ENCODE measurements at places on chromosomes 6 and 20.

GRCh38 chr6:162443101-162443500 lies 284.5 kb downstream of the PRKN start:
- no peak for ATAC-seq

DNA sequence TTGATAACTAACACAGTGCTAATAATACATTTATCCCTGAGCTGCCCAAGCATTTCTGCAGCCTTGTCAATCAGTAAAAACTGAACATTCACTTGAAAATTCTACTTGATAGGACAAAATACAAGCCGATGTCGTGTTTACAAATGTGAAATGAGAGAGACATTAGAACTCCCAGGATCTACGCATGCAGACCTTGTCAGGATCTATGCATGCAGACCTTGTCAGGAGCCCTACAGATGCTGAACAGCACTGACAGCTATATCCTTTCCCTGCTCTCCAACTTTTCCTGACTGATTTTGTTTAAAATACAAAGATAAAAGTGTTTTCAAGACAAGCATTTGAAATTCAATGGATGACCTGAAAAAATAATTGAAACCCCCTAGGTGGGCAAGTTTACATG lies 28.9 kb downstream of the INSM1 start:
- no peak for ATAC-seq

DNA sequence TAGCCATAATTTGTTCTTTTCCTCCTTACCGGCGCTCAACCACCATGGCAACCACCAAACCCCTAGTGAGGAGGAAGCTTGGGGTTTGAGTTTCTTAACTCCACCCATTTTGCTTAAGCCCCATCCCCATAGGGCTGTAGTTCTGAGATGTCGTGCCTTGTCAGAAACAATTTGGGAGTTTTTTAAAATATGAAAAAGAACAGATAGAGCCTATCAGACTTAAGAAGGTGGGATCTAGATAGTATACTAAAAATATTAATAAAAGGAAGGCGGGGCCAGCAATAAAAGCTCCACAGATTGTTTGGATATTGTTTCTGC lies 5.6 kb downstream of the BRD2 start:
- ATAC-seq = no peak

DNA sequence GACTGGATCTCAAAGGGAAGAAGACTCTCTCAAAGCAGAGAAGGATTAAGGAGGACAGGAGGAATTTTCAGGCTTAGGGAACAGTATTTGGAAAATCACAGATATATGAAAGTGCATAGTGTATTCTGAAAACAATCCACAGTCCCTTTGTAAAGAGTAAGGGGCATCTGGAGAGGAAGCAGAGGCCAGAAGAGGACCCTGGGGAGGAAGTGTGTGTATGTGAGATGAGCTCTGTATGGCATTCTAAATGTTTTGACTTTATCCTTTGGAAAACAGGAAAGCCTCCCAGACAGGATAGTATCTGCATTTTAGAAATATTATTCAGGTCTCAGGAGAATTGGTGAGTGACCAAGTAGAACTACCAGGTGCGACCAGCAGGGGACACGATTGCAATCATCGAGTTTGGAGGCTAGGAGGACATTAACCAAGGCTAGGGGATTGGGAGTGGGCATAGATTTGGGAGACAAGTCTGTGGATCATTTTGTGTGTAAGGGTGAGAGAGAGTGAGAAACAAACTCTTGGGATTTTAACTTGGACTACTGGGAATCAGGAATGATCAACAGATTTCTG lies 38.3 kb upstream of the FAM184A start:
- no peak for ATAC-seq

DNA sequence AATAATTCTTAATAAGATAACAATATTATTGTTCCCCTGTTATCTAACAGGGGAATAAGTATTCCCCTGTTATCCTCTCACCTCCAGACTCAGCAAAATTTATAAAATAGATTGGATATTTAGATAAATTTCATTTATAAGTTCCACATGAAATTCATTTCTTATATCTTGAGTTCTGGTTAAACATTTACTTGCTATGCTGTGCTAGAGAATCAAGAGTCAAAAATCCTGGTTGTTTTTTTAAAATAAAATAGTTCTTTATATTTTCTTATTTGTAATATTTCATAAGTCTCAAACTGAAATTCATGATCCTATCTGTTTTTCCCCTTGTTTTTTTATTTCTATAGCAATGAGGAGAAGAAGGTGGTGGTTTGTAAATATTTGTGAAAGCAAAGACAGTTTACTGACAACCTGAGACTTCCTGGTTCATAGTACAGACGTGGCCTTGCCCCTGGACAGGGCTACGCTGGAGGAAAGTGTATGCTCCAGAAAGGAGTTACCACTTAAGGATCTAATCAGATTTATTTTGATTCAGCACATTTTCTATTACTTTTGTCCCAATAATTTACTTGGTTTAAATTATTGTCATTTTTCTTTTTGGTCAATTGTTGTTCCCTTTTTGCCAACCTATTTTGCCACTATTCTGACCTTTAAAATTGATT lies 37.8 kb upstream of the MARCKS start:
- ATAC-seq = no peak

DNA sequence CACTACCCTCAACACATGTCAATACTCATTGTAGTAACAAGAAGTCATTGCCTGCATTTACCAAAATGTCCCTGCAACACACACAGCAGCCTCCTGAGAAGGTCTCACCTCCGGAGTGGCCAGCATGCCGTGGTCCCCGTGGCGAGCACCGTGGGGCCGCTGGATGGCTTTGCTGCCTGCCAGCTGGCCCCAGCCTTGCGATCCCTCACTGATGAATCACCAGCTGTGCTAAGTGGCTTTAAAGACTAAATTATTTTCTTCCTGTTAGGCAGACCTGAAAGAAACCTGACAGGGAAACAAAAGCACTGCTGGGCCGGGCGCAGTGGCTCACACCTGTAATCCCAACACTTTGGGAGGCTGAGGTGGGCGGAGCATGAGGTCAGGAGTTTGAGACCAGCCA lies 306.7 kb downstream of the CDH4 start:
- no peak for ATAC-seq

GRCh38 chr20:55009066-55009465 lies 533.7 kb downstream of the DOK5 start:
- no peak for ATAC-seq

DNA sequence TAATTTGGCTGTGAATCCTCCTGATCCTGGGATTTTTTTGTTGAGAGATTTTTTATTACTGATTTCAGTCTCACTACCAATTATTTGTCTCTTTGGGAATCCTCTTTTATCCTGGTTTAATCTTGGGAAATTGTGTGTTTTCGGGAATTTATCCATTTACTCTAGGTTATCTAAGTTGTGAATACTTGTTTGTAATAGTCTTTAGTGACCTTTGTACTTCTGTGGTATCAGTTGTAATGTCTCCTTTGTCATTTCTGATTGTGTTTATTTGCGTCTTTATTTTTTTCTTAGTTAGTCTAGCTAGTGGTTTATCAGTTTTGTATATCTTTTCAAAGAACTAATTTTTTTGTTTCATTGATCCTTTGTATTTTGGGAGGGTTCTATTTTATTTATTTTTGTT lies 27.3 kb upstream of the ZNF337 start:
- no peak for ATAC-seq

DNA sequence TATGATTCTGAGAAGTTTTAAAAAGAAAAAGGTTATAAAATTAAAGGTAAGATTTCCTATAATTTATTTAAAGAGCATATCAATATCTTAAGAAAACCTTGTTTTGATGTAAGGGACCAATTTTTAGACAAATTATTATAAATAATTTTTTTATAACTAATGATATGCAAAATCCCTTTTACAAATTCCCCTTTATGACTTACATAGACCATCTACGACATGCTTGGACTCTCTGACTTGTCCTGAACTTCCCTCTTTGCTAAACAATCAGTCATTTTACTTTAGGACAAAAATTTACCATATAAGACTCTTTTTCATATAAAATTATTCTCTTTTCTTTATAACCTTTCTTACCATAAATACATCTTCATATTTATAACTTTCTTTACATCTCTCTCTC lies 15.3 kb upstream of the ANGPT4 start:
- ATAC-seq = no peak

DNA sequence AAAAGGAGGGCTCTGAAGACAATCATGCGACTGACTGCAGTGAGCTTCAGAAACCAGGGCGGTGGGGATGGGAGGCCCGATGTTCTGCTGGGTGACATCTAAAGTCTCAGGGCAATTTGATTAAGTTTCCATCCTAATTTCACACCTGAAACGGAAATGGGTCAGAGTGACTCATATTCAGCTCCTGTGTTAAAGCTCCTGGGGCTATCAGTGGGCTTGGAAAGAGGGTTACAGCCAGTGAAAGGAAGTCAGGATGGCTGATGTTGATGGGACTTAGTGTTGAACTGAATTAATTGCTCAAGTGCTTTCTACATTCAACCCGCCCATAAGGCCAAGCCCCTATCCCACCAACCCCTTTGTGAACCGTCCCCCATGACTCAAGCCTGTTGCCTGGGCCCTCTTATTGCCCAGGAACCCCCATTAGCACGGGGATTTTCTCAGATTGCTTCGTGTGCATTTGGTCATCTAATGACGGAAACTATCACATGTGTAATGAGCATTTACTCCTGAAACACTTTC lies 47.1 kb upstream of the TBC1D7 start:
- ATAC-seq = no peak

DNA sequence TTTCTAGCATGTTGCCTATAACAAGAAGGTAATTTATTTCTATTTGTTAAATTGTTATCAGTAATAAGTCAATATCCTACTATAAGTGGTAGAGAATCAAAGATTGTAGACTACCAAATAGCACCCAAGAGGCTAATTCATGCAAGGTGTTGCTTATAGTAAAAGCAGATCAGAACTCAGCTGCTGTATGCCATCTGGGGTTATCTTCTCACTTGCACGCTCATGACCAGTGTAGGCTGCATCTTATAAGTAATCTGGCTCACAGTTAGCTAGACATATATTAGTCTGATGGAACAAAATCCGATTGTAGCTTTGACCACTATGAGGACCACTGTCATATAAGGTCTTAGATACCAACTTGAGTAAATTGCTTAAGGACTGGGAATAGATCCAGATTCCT lies 17.0 kb downstream of the TOP1 start:
- no peak for ATAC-seq

DNA sequence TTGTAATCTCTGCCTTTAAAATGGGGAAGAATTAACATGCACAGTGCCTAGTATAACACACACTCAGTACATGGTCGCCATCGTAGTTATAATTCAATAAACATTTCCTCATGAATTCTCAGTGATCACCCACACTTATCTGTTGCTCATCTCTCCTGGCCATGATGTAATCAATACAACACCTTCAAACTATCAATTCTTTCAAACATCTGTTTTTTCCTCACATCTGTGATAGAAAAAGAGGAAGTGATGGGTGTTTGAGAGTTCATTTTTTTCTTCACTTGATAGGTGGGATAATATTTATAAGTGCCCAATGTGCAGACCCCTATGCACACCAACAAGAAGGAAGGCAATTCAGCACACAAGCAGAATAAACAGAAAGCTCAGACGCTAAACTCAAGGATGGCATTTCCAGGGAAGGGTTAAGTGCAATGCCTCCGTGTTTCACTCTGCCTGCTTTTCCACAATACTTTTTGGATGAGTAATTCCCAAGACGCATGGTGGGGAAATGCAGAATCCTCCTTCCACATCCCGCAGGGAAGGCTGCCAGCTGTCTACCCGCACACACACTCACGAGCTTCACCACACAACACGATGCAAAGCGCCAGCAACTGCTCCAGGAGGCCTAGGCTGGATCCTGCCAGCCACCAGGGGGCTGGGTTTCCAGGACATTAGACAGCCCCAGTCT lies 100.3 kb downstream of the GMPR start:
- ATAC-seq = peak; percentile 61

DNA sequence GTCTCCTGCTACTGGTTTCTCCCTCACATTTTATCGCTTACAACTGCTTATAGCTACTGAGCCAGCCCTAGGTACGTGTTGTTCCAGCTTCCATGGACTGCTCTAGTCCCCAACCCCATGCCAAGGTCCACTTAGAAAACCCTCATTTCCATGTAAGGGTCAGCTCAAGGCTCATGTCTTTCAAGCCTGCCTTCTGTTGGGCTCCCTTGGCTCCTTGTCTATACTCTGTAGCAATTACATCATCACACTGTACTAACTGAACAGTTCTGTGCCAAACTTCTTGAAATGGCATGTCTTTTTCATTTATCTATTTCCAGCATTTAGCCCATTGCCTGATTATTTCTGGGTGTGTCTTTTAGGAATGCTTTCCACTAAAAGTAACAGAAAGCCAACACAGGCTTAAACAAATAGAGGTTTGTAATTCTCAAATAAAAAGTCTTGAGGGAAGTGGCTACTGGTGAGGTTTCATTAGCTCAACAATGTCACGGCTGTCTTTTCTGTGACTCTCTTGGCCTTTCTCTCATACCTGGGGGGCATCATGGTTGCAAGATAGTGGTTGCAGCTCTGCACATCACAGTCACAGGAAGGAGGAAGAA lies 317.6 kb downstream of the TPBG start:
- no peak for ATAC-seq

- ATAC-seq = no peak
These were observed 106.9 kb downstream of the SLC23A2 start for GRCh38 chr20:4894409-4894808.

DNA sequence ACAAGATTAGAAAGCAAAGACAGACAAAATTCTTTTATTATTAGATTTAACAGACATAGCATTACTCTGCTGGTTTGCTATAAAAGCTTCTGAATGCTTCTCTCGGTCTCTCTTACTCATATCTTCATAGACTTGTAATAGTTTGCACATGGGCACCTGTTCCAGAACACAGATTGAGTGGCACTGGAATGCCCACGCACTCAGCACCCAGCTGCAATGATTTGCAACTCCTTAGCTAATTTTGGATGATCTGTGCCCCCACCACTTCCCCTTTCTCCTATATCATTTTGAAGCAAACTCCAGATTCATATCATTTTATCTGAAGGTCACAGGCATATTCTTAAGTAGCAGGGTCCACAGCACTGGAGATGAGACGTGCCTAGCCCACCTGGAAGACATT lies 148.8 kb downstream of the CFAP61 start:
- no peak for ATAC-seq

GRCh38 chr6:17771609-17772008 lies 64.9 kb upstream of the NUP153 start:
- ATAC-seq = no peak

GRCh38 chr6:37579444-37580067 lies 79.9 kb upstream of the CCDC167 start:
- ATAC-seq = no peak

- no peak for ATAC-seq
These were observed 351.7 kb downstream of the CDH4 start for GRCh38 chr20:61603715-61604114.

GRCh38 chr20:63534427-63534830 lies 2.7 kb downstream of the PTK6 start:
- no peak for ATAC-seq

- ATAC-seq = no peak
These were observed 42.7 kb upstream of the ZNF831 start for GRCh38 chr20:59120919-59121318.

GRCh38 chr20:51003753-51004152 lies 19.2 kb downstream of the KCNG1 start:
- ATAC-seq = no peak
